Suppressor macrophage treated with lipopolysaccharide for 4 hours (primary cell): ENCODE measurements at places on chromosomes 4 and X.

DNA sequence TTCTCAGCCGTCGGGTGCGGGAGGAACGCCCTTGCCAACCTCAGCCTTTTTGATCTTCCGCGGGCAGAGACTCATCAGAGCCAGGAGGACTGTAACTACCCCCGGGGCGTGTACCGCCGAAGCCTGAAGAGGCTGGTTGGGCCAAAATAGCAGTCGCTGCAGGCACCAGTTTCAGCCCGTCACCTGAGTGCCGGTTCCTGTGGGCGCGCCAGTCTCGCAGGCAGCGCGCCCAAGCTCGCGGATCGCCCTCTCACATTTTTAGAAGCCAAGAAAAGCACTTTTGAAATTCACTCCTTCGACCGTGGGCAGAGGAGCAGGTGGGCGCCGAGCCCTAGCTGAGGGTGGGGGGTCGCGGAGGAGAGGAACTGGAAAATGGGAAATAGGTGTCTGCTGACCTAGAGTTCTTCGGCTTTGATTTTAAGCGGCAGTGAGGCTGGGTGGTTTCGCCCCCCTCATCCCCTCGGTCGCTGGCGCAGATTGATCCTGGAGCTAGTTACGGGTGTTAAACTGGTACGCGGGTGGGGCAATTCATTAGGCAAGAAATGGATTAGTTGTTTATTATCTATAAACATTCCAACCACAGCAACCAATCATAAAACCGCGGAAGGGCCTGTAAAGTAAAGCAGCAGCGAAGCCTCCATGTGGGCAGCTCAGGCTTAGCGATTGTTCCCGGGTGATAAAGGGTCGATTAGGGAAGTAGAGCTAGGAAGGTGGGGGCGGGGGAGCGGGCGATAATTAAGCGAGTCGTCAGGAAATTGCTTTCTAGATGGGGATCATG lies 69.2 kb downstream of the FBXO8 start:
- DNase-seq, result no peak

DNA sequence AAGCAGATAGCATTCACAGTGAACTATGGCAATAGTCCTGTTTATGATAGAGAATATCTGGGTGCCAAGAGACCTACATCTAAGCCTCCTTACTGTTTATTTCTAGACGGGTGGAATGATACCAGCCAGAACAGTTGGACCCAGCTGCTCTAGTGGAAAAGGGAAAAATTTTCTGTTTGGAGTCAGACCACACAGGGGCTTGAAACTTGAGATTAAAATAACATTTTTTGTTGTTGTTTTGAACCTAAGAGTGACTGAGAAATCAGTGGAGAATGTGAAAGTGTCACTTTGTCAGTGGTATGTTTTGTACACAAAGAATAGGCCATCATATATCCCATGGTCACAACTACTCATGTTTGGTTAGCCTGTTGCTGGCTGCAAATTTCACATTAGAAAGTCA lies 105.7 kb downstream of the AGTR2 start:
- DNase-seq, result no peak

DNA sequence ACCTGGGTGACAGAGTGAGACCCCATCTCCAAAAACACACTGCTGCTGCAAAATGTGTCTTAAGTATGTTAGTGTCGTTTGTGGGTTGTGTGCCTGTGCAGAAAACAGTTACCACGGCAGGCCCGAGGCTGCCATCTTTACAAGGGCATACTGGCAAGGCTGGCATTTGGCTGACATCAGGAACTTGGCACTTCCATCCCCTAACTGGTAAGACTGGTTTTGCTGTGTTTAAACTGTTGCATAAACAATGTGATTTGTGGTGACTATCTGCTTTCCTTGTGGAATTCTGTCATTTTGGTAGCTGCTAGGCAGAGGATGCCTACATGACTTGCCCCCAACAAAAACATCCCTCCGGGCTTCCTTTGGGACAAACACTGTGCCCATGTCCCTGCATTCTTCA lies 12.3 kb downstream of the LRP2BP start:
- DNase-seq, result no peak

DNA sequence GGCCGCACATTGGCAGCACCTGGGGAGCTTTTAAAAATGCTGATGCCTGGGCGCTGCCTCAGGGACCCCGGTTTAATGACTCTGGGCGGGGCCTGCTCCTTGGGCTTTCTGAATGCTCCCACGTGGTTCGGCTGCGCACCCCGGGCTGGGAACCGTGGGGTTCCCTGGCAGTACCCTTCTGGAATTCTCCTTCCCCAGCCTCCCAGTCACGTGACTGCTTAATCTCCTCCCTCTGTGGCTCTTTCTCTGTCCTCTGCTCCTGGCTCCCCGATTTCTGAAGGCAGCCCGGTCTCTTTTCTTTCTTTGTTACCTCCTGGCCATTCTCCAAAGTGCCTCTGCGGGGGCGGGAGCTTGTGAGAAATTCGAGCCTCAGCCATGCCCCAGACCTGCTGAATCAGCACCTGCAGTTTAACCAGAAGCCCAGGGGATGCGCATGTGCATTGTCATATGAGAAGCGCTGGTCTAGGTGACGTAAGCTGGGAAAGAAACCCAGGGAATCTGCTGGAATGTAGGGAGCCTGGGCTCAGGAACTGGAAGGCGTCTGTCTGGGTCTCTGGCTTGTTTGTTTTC lies 16.6 kb downstream of the CLCN4 start:
- no peak for DNase-seq

GRCh38 chr4:173269280-173269679 lies 64.9 kb downstream of the HMGB2 start:
- no peak for DNase-seq

GRCh38 chr4:13656569-13657405 lies 29.3 kb upstream of the BOD1L1 start:
- DNase-seq, result peak; percentile 86
